Stimulated activated CD8-positive, alpha-beta memory T cell treated with anti-CD3 and anti-CD28 coated beads, Interleukin-4, amount 100 ng/mL, for 1 hour (primary cell): ENCODE measurements at places on chromosomes 4 and X.

GRCh38 chr4:55352726-55353125 lies 6.7 kb downstream of the SRD5A3 start:
- DNase-seq, result no peak

- no peak for DNase-seq
These were observed 512 bp upstream of the TMEM131L start for GRCh38 chr4:153465615-153466080.

DNA sequence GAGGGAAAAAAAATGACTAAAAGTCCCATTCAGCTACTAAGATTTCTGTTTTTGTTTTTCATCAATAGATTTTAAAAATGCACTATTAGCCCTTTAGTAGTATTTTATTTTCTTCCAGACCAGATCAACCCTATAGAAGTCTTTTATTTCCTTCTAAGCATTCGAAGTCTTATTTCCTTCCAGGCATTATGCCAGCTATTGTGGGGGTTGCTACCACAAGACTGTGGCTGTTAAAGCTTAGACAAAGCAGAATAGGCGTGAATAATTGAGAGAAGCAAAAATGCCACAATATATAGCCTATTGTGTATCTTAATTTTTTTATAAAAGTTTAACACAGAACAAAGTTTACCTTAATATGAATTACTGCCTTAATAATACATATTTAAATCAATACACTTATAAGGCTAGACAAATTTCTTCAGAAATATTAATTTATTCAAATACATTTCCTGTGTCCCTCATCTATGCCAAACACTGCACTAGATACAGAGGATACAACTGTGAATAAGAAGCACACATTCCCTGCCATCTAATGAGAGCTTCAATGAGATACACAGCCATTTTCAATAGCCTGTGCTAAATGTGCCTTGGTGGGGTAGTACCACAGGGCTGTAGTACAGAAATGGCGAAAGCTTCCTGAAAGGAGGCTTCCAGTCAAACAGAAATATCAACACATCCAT lies 33.1 kb downstream of the SLC10A7 start:
- no peak for DNase-seq

DNA sequence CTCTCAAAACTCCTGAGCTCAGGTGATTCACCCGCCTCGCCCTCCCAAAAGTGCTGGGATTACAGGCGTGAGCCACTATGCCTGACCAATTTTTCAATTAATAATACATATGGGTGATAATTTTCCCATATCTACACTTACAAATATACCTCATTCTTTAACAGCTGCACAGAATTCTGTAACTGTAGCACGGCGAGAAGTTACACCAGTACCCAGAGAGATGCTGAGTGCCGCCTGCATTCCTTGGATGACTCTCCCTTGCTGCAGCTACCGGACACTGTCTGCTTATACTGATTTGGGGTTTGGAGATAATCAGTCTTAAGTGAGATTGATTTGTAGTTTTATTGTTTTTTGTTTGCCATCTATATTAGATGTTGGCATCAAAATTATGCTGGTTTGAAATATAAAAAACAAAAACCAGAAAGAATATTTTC lies 5.8 kb downstream of the TIFA start:
- DNase-seq, result no peak

DNA sequence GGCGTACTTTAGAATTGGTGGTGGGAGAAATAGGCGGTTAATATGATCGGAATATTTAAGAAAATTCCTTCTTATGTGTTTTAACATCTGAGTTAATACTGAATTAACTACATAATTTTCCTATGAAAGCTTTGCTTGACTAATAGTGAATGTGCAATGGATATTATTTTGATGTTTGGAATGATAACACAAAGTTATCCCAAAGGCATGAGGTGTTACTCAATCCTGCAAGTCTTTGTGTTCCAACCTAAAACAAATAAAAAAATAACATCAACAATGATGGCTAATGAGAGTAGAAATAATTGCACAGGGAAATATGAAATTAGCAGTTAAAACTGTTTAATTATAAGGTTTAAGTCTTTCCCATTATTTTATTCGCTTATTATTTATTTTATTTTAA lies 183.6 kb upstream of the ARSJ start:
- no peak for DNase-seq

DNA sequence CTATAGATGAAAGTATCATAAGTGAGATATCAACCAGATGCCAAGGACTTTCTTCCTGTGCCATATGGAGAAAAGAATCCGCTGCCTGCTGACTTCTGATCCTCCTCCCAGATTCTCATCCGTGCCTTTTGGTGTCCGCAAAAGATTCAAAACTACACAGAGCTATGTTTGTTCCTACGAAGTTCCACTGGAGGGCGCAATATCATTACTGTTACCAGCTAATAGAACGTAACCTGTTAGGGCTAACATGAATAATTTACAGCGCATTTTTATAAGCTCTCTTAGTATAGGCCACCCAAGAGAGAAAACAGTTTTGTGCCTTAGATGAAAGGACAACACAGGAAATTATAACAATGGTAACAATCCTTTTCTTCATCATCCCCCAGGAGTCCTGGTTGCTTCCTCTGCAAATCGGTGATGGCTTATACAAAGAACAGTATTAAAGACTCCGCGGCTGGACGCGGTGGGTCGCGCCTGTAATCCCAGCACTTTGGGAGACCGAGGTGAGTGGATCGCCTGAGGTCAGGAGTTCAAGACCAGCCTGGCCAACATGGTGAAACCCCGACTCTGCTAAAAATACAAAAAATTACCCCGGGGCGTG lies 22.8 kb upstream of the CENPVL3 start:
- no peak for DNase-seq
